HT1080 (cell line): ENCODE measurements at places on chromosomes 16 and 17. TPM values are rescaled to one million over a fixed set of nuclear protein-coding genes. Genes with fewer than 3 reads are reported as not detected.
A peak's percentile ranks its signal among the peaks of the same experiment; 100 is the strongest.

DNA sequence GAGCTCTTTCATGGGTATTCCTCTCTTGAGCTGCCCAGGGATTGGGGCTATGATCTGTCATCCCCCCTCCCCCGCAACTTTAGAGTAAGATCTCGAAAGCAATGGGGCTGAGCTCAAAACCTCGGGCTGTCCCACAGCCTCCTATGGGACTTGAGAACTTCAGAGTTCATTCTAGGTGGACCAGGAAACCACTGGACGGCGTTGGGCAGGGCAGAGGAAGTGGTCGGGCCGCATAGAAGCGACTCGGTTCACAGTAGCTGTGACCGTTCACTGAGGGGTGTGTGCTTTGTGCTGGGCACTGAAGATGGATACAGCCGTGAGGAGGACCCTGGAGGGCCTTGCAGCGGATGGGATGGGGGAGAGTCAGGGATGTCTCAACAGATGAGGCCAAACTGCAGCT lies 292.0 kb downstream of the CPPED1 start:
- DNase-seq, result no peak

DNA sequence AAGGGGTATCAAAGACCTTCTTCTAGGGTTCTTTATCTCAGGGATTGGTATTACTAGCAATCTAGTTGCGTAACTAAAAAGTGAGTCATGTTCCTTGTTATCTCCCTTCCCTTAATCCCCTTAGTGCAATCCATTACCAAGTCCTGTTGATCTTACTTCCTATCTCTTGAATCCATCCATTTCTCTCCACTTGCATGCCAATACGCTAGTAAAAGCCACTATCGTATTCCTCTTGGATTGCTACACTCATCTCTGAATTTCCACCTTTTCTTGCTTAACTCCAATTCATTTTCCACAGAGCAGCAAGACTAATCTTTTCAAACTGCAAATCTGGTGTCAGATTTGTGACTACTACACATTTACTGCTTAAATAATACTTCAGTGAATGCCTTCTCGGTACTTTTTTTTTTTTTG lies 1.8 kb upstream of the ADAT1 start:
- peak; percentile 20 for DNase-seq

The DNAAF8 gene
- 2.5 TPM in 1 of 2 replicates, not detected in the other for total RNA-seq

- DNase-seq, result no peak
Measured at GRCh38 chr16:86038926-86039310, 140.0 kb downstream of the IRF8 start.

- no peak for DNase-seq
Measured at GRCh38 chr17:77146882-77147281, 6.1 kb downstream of the SEC14L1 start.

The IQCK gene
- total RNA-seq, result 3.1 and 3.2 TPM in 2 replicates

DNA sequence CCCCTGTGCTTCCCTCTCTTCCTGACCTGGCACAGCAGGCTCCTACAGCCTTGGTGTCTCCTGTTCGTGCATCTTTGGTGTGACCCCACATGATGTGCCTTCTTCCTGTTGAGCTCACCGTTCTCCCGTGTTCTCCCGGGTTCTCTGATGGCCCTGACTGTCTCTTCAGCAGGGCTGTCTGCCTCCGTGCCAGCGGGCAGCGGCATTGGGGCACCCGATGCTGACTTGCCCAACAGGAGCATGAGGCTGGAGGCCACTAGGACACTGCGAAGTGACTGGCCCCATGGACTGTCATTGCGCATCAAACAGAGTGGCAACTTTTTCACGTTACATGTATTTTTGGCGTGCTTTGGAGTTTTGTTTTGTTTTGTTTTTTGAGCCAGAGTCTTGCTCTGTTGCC lies 22.4 kb downstream of the CRAMP1 start:
- DNase-seq, result no peak

DNA sequence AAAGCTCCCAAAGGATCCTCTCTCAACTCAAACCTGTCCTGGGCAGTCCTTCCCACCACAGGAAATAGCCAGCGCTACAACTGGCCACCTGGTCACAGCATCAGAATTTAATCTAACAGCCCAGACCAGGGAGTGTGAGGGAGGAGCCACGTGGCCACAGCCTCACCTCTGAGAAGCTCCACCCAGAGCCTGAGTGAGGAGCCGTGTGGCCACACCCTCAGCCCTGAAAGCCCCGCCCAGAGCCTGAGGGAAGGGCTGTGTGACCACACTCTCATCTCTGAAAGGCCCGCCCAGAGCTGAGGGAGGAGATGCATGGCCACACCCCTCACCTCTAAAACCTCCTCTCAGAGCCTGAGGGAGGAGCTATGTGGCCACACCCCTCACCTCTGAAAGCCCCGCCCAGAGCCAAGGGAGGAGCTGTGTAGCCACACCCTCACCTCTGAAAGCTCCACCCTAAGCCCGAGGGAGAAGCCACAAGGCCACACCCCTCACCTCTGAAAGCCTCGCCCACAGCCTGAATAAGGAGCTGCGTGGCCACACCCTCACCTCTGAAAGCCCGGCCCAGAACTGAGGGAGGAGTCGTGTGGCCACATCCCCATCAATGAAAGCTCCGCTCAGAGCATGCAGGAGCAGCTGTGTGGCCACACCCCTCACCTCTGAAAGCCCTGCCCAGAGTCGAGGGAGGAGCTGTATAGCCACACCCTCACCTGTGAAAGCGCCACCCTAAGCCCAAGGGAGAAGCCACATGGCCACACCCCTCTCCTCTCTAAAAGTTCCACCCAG lies 28.6 kb downstream of the SLC38A8 start:
- DNase-seq, result peak; percentile 69

The WNT9B gene
- total RNA-seq, result not detected in 2 replicates

The RILP gene
- 8.0 and 8.9 TPM in 2 replicates for total RNA-seq

GRCh38 chr16:20348365-20349185 lies 3.9 kb downstream of the UMOD start:
- no peak for DNase-seq

The KRT25 gene
- not detected in 2 replicates for total RNA-seq

- no peak for DNase-seq
Measured at GRCh38 chr17:82568997-82569393, 49.5 kb downstream of the FOXK2 start.

DNA sequence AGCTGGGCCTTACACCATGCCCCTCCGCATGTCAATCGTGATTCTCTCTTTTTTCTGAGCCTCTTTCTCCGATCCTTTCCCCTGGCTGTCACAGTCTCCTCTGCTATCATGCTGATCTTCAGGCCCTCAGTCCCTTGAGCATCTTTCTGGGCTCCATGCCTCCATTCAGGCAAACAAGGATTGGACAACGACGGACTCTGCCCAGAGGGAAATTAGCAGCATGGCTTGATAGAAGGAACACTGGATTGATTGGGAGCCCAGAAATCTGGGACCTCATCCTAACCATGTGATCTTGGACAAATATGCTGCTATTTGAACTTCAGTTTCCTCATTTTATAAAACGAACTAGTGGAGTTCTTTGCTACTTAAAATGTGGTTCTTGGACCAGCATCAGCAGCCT lies 19.6 kb upstream of the PHF12 start:
- DNase-seq, result no peak

The CCL17 gene
- total RNA-seq, result not detected in 2 replicates

GRCh38 chr16:72094266-72094610 lies 591 bp downstream of the DHX38 start:
- DNase-seq, result no peak
